Activated CD8-positive, alpha-beta T cell treated with anti-CD3 and anti-CD28 coated beads for 36 hours (primary cell): ENCODE measurements at places on chromosomes 11 and 22.

- no peak for DNase-seq
Measured at GRCh38 chr11:66996609-66997273, 21.6 kb downstream of the C11orf86 start.

DNA sequence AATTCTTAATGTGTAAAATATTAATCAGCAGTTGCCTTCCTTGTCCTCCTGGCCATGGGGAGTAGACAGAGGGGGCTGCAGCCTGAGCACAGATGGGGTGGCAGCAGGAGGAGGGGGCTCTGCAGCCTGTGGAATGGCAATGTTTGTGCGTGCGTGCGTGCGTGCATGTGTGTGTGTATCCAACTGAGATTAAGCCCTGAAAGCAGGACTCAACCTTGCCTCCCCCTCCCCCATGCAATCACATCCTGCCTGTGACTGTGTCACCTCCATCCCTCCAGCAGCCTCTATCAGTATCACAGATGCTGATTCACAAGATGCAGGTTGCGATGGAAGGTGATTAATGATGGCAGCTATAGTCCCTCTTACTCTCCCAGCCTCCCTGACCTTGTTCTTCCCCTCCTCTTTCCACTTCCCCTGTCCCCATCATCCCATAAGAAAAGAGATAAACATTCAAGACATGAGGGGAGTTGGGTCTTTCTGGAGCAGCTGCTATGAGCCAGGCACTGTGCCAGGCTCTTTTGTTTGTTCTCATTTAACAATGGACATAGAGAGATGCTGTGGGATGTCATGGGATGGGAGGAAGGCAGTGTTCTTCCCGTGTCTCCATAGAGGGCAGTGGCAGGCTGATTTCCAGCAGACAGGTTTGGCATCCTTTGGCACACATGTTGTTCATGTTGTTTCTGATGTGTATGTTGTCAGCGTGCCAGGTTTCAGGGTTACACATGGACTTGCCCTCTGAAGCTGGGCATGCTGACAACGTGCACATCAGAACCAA lies 43.8 kb upstream of the NECTIN1 start:
- no peak for DNase-seq

DNA sequence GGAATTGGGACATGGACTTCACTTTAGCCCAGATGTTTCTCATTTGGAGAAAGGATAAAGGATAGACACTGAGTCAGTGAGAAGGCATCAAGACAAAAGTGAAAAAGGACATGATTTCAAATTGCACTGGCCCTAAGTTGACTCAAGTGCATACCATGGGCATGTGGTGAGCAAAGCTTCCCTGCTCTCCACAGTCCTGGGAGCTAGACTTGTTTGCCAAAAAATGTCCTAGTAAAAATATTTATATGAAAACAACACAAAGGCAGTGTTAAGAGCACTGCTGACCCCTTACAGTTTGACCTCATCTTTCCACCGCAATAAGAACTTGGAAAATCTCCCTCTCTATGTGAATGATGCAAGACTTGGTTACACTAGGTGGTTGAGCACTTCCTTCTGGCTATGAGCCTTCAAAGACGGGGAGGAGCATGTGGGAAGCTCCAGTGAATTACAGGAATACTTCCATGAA lies 46.5 kb upstream of the FIBIN start:
- DNase-seq: no peak

DNA sequence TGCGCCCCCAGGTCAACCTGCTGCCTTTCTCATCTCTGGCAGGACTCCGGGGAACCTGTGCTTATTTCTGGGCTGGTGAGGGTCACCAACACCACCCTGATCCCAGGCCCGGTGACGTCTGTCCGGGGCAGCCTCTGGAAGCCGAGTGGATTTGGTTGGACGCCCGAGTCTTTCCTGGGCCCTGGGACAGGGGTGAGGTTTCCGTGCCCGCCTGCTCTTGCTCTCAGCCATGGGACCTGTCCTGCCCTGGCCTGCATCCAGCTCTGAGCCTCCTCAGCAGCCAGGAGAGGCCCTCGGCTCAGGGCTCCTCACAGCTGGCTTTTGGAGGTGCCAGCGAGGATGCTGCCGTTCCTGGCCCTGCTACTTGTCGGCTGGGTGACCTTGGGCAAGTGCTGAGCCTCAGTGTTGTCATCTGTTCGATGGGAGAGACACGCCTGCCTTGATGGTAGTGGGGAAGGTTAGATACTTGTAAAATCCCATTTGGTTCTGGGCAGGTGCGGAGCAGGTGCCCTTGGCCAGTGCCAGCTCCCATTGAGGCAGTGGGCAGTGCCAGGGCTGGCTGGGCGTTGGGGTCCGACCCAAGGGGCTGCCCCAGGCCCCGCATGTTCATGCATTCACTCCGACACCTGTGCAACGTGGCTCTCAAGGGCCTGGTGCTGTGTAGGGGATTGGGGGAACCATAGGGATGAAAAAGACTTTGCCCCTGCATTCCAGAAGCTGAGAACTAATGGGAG lies 58.9 kb upstream of the THY1 start:
- no peak for DNase-seq

GRCh38 chr11:27388001-27388400 lies 25.0 kb upstream of the CCDC34 start:
- DNase-seq: no peak

- peak; percentile 22 for DNase-seq
Measured at GRCh38 chr11:22244986-22245592, 52.2 kb downstream of the ANO5 start.

DNA sequence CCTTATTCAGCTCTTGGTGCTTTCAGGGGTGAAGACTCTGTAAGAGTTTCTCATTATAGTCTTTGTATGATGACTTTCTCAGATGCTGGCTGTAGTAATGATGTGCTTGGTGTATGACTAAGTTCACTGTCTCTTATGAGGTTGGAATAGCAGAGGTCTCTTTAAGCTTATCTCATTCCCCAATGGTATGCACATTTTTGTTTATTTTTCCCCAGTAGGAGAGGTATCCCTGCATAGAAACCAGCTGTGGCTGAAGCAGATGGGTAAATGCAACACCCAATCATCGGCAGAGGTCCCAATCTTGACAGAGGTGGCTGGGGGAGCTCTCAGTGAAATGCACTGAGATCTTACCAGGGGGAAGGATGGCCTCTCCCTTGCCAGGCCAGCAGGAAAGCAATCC lies 34.6 kb downstream of the BBOX1 start:
- no peak for DNase-seq

GRCh38 chr22:50157709-50158375 lies 12.7 kb upstream of the PANX2 start:
- DNase-seq: no peak

DNA sequence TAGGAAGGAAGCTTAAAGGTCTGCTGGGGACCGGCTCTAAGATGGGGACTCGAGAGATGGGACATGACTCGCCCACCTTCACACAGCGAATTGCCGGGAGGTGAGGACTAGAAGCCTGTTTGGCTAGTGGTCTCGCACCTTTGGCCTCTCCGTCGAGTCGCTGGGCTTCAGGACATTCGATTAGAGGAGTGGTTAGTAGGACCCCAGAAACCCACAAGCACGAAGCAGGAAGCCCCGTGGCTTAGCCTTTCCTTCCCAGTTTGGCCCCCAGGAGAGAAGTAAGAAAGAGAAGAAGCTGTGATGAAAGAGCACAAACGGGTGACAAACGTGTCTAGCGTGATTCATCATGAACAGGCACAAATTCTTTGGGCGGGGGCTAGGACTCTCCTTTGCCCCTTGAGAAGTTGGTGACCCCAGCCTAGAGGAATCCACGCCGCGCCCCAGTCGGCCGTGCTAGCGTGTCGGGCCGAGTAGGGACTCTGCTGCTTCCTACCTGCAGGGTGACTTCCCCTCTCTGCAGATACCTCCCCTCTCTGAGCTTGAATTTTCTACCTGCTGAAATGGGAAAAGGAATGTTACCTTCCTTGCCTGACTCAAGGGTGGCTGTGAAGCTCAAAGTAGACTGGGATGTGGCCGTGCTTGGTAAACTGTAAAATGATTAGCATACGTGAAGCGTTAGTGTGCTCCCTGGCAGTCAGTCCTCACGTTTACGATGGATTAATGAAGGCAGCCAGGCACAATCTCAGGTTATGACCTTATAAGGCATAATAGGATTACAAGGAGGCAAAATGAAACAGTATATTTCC lies 1.1 kb upstream of the ADM start:
- peak; percentile 59 for DNase-seq

DNA sequence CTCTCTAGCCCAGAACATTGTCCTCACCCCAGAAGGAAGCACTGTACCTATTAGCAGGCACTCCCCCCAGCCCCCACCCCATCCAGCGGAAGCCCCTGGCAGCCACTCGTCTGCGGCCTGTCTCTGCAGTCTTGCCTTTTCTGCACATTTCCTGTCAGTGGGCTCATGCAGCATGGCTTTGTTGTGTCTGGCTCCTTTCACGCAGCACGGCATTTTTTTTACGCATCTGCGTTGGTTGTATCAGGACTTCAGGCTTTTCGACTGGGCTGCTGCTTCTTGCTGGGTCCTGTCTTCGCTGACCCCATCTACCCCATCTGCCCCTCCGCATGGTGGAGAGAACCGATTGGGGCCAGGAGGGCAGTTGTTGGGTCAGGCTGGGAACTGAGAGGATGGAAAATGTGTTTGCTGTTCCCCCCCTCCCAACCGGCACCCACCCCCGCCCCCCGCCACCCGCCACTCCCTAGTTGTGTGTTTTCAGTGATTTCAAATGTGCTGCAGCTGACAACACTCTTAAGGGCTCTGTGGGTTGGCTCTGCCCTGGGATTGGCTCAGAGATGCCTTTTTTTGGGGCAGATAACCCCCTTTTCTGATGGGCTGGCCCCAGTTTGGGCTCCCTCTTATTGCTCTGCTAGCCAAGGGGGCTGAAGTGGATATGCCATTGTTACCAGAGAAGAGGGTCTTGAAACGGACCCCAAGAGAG lies 110.0 kb downstream of the KIAA1671 start:
- peak; percentile 84 for DNase-seq

DNA sequence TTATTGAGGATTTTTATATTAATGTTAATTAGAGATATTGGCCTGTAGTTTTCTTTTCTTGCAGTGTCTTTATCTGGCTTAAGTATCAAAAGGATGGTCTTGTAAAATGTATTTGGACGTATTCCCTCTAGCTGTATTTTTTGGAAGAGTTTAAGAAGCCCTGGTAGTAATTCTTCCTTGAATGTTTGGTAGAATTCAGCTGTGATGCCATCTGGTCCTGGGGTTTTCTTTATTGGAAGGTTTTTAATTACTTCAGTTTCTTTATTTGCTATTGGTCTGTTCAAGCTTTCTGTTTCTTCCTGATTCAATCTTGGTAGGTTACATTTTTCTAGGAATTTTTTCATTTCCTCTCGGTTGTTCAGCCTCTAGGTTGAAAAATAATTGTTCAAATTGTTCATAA lies 255.0 kb upstream of the TBCEL start:
- no peak for DNase-seq

- DNase-seq: peak; percentile 60
Measured at GRCh38 chr22:45218976-45219375, 21.7 kb downstream of the KIAA0930 start.

- no peak for DNase-seq
Measured at GRCh38 chr11:33984682-33985389, 66.7 kb upstream of the CAPRIN1 start.
